Activated CD4-positive, alpha-beta T cell treated with anti-CD3 and anti-CD28 coated beads, Interleukin-10, Interleukin-2, amounts not matched to agents 100 ng/mL and 50 ng/mL, durations not matched to agents 16 hours and 8 hours (primary cell): ENCODE measurements at places on chromosomes 3 and 15.

DNA sequence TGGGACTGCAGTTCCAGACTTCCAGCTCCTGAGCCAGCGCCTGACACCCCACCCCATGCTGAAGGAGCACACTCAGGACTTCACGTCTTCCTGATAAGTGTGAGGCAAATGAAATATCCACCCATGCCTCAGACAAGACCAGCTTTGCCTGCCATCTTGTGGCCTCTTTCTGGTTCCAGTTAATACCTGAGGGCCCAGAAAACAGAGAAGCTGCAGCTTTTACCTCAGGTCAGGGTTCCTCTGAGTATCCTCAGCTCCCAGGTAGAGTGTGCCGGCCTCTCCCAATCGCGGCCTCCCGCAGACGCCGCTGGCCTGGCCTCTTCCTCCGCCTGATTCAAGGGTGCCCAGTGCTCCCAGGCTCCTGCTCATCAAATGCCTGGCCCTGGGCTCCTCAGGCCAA lies 5.1 kb upstream of the KLHL6 start:
- no peak for DNase-seq

DNA sequence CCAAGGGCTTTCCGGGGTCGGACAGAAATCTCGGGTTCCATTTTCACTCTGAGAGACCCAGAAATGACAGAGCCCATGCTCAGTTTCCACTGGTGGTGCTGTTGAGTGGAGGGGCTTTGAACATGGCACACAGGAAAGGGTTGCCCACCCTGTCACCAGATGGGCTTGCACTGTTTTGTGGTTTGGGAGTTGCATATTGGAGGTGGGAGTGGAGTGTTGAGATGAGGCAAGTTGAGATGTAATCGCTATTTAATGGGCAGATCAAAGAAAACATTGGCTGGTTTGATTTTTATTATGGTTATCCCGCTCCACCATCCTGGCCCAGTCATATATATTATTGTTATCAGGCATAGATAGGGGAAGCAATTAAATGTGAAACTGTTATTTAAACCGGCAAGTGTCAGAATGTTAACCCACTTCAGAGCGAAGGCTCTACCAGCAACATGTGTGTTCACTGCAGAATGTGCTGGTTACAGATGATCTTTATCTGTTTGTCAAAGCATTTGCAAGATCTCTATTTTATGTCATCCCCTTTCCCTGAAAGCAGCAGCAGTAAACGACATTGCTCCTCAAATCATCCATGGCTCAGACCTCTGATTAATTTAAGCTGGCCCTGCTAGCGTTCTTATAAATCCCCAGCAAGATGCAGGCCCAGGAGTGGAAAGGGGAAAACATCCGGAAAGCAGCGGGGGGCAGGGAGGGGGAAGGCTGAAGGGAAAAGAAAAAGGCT lies 58.3 kb upstream of the TSEN2 start:
- DNase-seq: peak; percentile 23

DNA sequence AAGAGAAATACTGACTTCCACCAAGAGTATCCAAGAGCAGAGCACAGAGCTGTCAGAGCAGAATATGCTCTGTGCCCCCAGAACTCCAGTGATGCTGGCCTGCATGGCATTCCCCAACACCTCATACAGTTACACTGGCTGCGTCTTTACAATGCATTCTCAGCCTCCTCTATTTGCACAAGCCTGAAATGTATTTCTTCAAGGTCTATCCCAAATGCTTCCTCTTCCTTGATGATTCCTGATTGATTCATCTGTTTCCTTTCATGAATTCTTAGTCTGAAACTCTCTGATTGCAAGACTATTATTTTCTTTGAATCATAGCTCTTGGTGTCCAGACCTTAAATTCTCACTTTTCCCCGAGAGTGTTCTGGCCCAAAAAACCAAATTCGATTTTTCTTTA lies 664.7 kb downstream of the MECOM start:
- DNase-seq: no peak

GRCh38 chr3:27194861-27195483 lies 174.2 kb downstream of the NEK10 start:
- DNase-seq: no peak

DNA sequence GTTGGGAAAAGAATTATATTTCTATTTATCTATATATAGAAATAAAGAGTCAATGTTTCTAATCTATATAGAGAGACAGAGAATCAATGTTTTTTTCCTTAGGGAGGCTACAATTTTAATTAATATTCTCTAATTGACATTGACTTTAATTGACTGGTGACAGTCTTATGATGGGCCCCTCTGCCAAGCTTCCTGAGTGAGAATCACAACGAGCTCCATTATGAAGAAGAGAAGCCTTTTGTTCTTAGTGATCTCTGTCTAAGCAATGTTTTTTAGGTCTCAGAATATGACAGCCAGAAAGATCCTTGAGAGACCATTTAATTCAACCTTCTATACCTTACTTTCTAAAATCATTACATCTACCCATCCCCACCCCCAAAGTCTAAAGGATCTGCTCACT lies 70.9 kb downstream of the IGSF11 start:
- DNase-seq: no peak

GRCh38 chr3:24202071-24202470 lies 257.0 kb downstream of the NR1D2 start:
- DNase-seq: no peak

- no peak for DNase-seq
These were observed 41.4 kb downstream of the CRTC3 start for GRCh38 chr15:90571063-90571541.

- DNase-seq: peak; percentile 88
These were observed 901 bp downstream of the ALCAM start for GRCh38 chr3:105367406-105368213.

GRCh38 chr3:133749427-133750258 lies 3.5 kb downstream of the TF start:
- no peak for DNase-seq

GRCh38 chr15:48038221-48038620 lies 82.6 kb upstream of the SLC24A5 start:
- DNase-seq: no peak

DNA sequence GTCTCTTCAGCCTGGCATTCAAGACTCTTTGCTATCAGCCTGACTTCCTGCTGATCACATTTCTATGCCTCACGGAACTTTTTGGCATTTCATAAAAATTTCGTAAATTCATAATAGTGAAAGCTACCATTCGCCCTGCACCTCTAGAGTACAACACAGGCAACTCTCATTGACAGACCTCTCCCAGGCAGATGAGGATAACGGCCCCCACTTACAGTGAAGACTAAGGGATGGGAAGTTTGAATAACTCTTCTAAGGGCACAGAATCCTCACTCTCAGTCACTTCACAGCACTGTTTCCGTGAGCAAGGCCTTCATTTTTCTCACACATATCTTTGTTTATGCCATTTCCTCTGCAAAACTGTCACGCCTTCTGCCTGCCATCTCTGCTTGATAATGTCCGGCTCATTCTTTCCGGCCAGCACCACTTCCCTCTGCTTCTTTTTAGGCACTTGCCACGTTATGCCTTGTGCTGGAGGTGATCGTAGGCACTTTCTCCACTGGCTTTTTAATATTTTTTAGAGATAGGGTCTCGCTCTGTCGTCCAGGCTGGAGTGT lies 224.1 kb upstream of the HES1 start:
- DNase-seq: no peak

DNA sequence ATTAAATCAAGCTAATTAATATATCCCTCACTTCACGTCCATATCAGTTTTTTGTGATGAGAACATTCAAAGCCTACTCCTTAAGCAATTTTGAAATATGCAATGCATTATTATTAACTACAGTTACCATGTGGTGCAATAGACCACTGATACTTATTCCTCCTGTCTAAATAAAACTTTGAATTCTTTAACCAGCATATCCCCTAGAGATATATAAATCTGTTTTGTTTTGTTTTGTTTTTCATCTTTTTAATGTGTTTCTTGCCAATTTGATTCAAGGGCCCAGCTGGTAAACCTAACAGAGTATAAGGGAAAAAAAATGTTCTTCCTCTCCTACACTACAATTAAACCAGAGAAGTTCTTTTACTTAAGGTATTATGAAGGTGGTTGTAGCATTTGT lies 524.2 kb downstream of the NAALADL2 start:
- DNase-seq: no peak

- DNase-seq: no peak
These were observed 15.6 kb downstream of the PAK6 start for GRCh38 chr15:40254452-40254851.

DNA sequence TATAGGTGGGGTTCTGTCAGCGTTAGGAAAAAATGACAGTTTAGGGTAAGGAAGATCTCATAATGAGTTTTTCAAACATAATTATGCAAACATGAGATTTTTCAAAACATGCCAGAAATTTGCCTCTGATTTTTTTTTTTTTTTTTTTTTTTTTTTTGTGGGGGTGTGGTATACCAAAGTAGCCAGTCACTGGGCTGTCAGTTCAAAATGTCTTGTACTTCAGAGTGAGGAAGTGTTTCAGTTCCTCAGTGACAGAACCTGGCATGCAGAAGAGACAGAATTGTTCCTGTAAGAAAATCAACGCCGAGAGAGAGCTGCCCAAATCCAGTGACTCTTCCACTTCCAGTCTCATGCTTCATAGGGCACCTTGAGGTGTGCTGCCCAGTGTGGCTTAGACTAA lies 9.7 kb downstream of the NCBP2 start:
- no peak for DNase-seq

DNA sequence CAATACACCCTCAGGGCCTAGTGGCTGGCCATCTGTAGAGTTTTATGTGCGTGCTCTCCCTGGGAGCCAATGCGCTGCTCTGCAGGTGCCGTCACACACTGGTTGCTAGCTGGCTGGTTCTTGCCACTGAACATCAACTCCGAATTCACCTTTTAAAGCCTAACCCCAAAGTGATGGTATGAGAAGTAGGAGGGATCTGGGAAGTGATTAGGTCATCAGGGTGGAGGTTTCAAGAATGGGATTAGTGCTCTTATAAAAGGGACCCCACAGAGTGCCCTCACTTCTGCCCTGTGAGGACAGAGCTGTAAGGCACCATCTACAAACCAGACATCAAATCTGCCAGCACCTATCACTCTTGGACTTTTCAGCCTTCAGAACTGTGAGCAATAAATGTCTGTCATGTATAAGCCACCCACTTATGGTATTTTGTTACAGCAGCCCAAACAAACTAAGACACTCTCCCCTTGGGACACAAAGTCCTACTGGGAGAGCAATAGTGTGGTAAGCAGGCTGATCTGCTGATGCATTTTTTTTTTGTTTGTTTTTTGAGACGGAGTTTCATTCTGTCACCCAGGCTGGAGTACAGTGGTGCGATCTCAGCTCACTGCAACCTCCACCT lies 20.3 kb downstream of the RGMA start:
- DNase-seq: no peak

DNA sequence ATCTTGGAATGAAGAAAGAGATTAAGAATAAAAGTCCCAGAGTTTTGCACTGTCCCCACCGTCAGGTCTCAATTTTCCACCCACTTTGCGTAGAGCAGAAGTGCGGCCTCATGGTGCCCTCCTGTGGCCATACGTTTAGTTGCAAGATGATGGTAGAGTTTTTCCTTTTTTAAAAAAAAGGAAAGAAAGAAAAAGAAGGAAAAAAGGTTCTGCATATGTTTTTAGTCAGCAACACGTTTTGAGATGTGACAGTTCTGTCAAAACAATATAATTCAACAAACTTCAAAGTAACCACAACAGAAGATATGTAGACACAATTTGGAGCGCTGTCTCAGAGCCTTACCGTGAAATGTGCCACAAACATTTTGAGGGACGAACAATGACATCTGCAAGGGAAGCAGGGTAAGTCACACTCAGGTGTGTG lies 24.6 kb downstream of the EBLN2 start:
- peak; percentile 52 for DNase-seq

DNA sequence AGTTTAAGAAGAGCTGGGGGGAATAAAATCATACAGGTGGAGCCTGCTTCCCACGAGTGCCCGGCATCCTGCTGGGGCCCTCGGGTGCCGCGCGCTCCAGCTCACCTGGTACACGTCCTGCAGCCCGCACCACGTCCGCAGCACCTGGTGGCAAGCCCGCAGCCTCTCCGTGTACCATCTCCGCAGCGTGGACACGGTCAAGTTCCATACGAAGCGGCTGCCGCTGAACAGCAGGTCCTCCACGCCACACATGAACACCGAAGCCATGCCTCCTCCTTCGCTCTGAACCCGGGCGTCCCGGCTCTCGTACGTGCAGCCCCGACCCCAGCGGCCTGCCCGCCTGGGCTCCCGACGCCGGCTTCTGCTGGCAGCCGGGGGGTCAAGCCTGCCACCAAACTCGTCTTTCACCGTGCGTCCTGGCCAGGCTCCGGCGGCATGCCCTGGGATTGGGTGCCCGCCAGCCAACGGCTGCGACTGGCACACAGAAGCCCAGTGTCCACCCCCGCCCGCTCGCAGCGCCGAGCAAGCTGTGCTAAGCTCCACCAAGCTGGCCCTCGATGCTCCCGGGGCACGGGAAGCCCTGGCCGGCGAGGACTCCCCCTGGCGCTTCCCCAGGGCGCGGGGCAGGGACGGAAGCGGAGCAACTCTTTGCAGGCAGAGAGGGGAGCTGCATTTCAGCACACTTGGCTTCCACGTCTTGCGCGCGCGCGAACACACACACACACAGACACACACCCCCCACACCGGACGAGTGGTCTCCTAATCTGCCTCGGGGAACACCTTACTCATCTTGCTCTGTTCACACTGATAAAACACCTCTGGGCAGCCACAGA lies at the start of gene FRMD4B:
FRMD4B (minus strand) TSS at position 366 of the 833 bp plus-strand sequence; CDS start at position 267, 99 bp downstream.
- peak; percentile 41 for DNase-seq

DNA sequence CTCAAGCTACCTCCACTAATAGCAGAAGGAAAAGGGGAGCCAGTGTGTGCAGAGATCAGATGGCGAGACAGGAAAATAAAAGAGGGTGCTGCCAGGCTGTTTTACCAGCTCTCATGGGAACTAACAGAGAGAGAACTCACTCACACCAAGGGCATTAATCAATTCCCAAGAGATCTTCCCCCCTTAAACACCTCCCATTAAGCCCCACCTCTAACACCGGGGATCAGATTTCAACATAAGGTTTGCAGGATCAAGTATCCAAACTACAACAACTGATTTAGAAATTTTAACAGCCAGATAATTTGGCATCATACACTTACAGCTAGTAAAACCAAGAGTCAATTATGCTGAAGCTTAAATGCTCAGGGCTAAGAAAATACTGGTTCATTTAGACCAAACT lies 18.9 kb downstream of the CD200 start:
- DNase-seq: no peak

DNA sequence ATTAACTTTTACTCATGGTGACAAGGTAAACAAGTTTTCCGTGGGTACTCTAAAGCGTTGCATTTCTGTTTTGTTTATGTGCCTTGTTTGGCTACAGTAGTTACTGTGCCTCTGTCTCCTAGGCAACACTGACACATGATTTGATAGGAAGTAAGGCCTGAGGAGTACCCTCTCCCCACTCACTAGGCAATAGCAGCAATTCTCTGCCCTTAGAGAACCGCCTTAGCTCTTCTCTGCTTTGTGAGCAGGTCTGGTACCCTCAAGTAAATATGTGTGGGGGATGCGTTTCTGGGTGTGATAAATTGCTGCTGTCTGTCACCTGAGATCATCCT lies at the start of gene IL5RA:
IL5RA (minus strand) TSS at position 76 of the 332 bp plus-strand sequence. CDS start 5,390 bp downstream, outside the sequence.
- peak; percentile 36 for DNase-seq
